ENCODE measurements at places on chromosomes 1 and 21. TPM values are rescaled to one million over a fixed set of nuclear protein-coding genes. Genes with fewer than 3 reads are reported as not detected.

GRCh38 chr1:23936481-23937176 lies 23.0 kb upstream of the PNRC2 start:
- DNase-seq: peak; percentile 31

GRCh38 chr1:152626744-152627143 lies 3.8 kb upstream of the LCE3A start:
- DNase-seq: no peak

GRCh38 chr1:227343206-227343605 lies 24.9 kb upstream of the CDC42BPA start:
- DNase-seq: no peak

GRCh38 chr1:79614762-79615161 lies 608.2 kb upstream of the ADGRL4 start:
- DNase-seq: no peak

DNA sequence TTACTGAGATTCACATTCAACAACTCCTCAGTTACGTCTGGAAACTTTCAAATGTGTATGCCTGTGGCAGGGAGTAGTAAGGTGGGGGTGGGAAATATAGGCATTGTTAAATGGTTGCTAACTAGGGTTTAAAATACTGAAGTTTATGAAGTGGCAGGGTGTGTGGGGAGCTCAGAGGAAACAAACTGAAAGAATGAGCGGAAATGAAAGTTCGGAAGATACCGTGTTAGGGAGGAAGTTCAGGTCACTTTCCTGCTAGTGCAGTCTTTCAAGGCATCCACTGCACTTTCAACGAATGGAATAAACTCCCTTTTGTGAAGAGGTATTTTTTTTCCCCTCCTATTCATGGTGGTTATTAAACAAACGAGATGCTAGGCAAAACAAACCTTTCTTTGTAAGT lies 19.7 kb downstream of the SYNJ1 start:
- no peak for DNase-seq

- no peak for DNase-seq
Measured at GRCh38 chr1:3480369-3480719, 25.9 kb downstream of the ARHGEF16 start.

DNA sequence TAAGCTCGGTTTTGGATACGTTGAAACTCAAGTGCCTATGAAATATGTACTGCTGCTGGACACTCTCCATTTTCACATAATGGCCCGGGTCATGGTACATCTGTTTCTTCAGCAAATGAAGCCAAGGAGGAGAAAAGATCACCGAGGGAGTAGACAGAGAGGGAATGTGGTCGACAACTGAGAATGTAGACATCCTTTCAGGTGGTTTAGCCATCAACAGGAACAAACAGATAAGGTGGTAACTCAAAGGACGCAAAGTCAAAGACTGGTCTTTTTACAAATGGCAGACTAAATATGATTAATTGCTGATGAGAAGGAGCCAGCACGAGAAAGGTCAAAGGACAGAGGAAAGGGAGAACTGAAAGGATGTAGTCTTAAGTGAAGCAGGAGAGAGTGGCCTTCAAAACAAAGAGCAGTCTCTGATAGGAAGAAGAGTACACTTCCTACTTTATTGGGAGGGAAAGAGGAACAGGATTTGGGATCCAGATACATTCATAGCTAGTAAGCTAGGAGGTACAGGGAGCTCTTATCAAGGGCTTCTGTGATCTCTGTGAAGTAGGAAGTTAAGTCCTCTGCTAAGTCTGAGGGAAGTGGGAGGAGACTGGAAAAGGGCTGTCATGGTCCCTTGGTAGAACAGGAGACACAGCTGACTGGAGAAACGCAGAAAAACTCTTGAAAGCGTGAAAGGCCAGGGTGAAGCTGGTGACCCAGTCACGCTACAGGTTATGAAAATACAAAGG lies 28.3 kb downstream of the NUP133 start:
- no peak for DNase-seq

- DNase-seq: no peak
Measured at GRCh38 chr1:162397039-162397448, 14.9 kb downstream of the SH2D1B start.

GRCh38 chr1:187871177-187871845 lies 1042.6 kb downstream of the PLA2G4A start:
- DNase-seq: no peak

GRCh38 chr1:39261712-39262221 lies 57.3 kb downstream of the MACF1 start:
- no peak for DNase-seq

Gene GJA9
- not detected for total RNA-seq

Gene ICOSLG
- 4.6 TPM for total RNA-seq

Gene PAQR6
- 0.12 TPM for total RNA-seq
